ENCODE measurements at places on chromosomes 16 and 17. TPM values are rescaled to one million over a fixed set of nuclear protein-coding genes. Genes with fewer than 3 reads are reported as not detected.

- peaks cover 63% of the 10 kb centered on the region for H3K27me3 ChIP-seq
- H3K4me3 ChIP-seq: no peak overlapping the region
- peak; percentile 56 for DNase-seq
- no peaks in the 10 kb centered on the region for H3K36me3 ChIP-seq
- H3K27ac ChIP-seq: no peak overlapping the region
Observed at GRCh38 chr17:77542551-77543490, 402.1 kb downstream of the SEC14L1 start.

DNA sequence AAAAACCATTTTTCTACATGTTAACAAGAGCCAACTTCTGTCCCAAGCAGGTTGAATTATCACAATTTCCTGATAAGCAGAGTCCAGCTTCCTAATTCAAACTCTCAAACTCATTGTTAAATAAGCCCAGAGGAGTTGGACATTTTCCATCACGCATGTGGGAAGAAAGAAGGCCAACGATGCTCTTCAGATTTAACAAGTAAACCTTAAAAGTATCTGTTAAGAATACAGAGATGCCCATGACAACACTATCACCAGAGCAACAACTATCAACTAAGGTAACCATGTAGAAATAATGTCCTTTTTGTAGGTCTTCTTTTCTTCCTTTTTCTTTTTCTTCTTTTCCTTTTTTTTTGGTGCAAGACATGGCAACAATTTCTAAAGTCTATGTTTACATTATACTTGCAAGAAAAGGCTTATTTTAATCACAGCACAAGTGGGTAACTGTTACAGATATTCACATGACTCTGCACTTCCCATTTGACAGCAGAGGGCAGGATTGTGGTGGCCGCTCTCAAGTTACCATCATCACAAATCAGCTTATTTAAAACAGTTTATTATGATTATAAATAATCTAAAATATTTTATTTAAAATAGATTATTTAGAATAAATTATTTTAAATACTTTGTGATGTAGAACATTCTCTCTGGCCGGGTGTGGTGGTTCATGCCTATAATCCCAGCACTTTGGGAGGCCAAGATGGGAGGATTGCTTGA, 35.7 kb upstream of the DHRS7B start:
- no peak overlapping the region for H3K27ac ChIP-seq
- H3K4me1 ChIP-seq: no peaks in the 10 kb centered on the region
- H3K4me3 ChIP-seq: no peak overlapping the region
- no peaks in the 10 kb centered on the region for H3K27me3 ChIP-seq

- no peak overlapping the region for H3K4me3 ChIP-seq
- H3K27me3 ChIP-seq: no peaks in the 10 kb centered on the region
- no peak overlapping the region for H3K27ac ChIP-seq
- no peak for DNase-seq
- H3K4me1 ChIP-seq: peaks cover 7% of the 10 kb centered on the region
- peaks cover 20% of the 10 kb centered on the region for H3K36me3 ChIP-seq
Observed at GRCh38 chr17:32386844-32387243, 36.9 kb downstream of the ZNF207 start.

GRCh38 chr16:65608455-65608854, 486.6 kb upstream of the CDH11 start:
- no peak overlapping the region for H3K4me3 ChIP-seq
- H3K36me3 ChIP-seq: no peaks in the 10 kb centered on the region
- H3K4me1 ChIP-seq: no peaks in the 10 kb centered on the region
- H3K27ac ChIP-seq: no peak overlapping the region
- DNase-seq: no peak
- H3K27me3 ChIP-seq: peaks cover 3% of the 10 kb centered on the region

GRCh38 chr16:68147444-68147843, 62.3 kb downstream of the NFATC3 start:
- peaks cover under 1% of the 10 kb centered on the region for H3K4me1 ChIP-seq
- no peak overlapping the region for H3K27ac ChIP-seq

- H3K27me3 ChIP-seq: peaks cover 20% of the 10 kb centered on the region
- no peak for DNase-seq
- no peak overlapping the region for H3K4me3 ChIP-seq
- no peaks in the 10 kb centered on the region for H3K36me3 ChIP-seq
Observed at GRCh38 chr17:30326809-30327208, 7.0 kb downstream of the TMIGD1 start.

GRCh38 chr16:70438969-70439862, at the start of gene ST3GAL2:
Gene ST3GAL2, minus strand, starts transcription at chr16:70439100. Its CDS starts 40,570 bp downstream, at chr16:70398530.
- H3K4me1 ChIP-seq: peaks cover 29% of the 10 kb centered on the region
- H3K27me3 ChIP-seq: no peaks in the 10 kb centered on the region
- H3K4me3 ChIP-seq: peak within 1 kb of the TSS; percentile 92
- peak; percentile 92 for DNase-seq
- no peaks in the 10 kb centered on the region for H3K36me3 ChIP-seq
- H3K27ac ChIP-seq: peak within 1 kb of the TSS; percentile 97

DNA sequence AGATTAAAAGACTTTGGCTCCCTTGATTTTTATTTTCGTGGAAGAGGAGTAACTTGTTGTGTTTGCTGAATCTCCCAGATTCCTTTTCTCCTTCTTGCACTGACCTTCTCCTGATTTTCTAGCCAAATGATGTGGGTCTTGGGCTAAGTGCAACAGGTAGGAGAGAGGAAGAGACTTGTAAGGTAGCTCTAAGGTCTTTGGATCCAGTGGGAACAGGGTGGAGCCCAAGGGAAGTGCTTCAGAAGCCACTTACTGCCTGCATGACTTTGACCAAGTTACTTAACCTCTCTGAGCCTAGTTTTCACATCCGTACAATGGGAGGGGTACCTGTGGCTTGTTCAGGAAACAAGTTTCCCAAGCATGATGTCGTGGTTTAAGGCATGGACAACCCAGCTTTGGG, 111.3 kb upstream of the IRX3 start:
- H3K27ac ChIP-seq: no peak overlapping the region
- H3K4me1 ChIP-seq: peaks cover 1% of the 10 kb centered on the region
- H3K36me3 ChIP-seq: no peaks in the 10 kb centered on the region
- peaks cover 34% of the 10 kb centered on the region for H3K27me3 ChIP-seq
- H3K4me3 ChIP-seq: no peak overlapping the region
- no peak for DNase-seq

- no peak for DNase-seq
- H3K36me3 ChIP-seq: peaks cover 3% of the 10 kb centered on the region
Observed at GRCh38 chr17:42873315-42873714, 22.3 kb downstream of the AOC3 start.

DNA sequence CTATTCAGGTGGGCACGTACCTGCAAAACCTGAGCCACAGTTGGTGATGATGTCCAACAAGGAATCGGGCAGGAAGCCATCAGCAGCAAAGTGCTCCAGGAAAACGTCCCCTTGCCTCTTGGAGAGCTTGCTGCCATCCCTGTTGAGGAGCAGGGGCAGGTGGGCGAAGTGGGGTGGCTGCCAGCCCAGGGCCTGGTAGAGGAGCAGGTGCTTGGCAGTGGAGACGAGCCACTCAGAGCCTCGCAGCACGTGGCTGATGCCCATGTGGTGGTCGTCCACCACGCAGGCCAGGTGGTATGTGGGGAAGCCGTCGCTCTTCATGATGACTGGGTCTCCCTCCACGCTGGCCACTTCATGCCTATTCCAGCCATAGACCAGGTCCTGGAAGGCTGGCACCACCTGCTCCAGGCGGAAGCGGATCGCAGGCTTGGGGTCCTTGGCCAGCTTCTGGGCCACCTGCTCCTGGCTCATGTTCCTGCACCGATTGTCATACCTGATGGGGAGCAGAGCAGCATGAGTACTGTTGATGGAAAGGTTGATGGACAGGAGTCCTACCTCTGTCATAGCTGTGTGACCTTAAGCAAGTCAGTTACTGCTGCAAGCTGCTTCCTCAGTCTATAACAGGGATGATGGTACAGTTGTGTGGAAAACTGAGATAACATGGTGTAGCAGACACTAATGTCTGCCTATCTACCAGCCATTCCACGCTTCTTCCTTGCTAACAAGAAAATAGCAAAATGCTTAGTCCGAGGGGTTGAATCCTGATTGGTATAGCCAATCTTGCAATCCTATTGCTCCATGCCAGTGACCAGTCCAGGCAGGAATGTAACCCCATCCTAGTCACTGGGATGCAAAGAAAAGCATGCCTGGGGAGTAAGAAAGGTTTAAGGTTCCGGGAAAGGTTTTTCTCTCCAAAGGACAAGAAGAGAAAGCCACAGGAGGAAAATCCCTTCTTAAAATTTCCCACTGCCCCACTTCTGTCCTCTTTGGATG, 22.0 kb downstream of the EARS2 start:
- H3K4me1 ChIP-seq: no peaks in the 10 kb centered on the region
- no peak for DNase-seq
- peaks cover 9% of the 10 kb centered on the region for H3K36me3 ChIP-seq
- H3K4me3 ChIP-seq: no peak overlapping the region
- H3K27me3 ChIP-seq: no peaks in the 10 kb centered on the region
- H3K27ac ChIP-seq: no peak overlapping the region

Gene PRCD
- 0.86 TPM for total RNA-seq

Gene P4HB
- total RNA-seq: 467 TPM

Gene SEZ6L2
- total RNA-seq: 16.2 TPM

Gene GPR179
- total RNA-seq: 0.27 TPM

Gene CA10
- total RNA-seq: 0.53 TPM

Gene TEDC2
- 32.2 TPM for total RNA-seq

Gene CAPNS2
- total RNA-seq: not detected
